ENCODE measurements at places on chromosomes 16 and 17. TPM values are rescaled to one million over a fixed set of nuclear protein-coding genes. Genes with fewer than 3 reads are reported as not detected.

DNA sequence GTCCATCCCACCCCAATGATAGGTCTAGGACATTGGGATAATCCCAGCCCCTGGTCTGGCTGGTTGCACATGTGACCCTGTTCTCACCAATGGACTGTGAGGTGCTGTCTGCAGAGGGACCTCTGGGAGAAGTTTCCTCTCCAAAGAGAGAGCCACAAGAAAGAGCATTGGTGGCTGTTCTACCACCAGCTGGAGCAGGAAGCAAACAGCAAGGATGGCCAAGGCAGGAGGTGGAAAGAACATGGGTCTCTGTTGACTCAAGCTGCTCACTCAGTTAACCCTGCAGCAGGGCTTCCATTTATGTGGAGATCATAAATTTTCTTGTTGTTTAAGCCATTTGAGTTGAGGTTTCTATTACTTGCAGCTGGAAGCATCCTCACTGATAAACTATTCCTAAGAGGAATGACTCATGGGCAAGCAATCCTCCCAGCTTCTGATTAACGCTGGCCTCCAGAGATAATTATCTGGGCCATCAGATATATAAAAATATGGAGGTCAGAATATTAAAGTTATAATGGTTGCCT is 52.6 kb downstream of the CYB5B start:
- DNase-seq, result no peak

- DNase-seq, result no peak
Observed at GRCh38 chr16:13554005-13554404, 365.9 kb upstream of the ERCC4 start.

GRCh38 chr16:67654403-67654911 is 5.6 kb downstream of the ACD start:
- no peak for DNase-seq

DNA sequence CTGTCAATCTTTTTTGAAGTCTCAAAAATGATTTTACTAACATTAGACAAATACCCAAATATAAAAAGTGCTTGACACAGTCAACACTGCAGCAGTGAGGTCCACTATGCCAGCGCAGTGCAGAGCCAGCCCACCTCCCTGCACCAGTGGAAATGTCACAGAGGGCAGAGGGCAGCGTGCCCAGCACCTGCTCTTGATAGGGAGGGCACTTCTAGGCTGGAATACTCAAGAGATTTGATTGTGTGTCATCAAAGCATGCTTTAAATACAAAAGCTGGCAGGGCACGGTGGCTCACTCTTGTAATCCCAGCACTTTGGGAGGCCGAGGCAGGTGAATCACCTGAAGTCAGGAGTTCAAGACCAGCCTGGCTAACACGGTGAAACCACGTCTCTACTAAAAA is 136.0 kb downstream of the ANKRD11 start:
- no peak for DNase-seq

DNA sequence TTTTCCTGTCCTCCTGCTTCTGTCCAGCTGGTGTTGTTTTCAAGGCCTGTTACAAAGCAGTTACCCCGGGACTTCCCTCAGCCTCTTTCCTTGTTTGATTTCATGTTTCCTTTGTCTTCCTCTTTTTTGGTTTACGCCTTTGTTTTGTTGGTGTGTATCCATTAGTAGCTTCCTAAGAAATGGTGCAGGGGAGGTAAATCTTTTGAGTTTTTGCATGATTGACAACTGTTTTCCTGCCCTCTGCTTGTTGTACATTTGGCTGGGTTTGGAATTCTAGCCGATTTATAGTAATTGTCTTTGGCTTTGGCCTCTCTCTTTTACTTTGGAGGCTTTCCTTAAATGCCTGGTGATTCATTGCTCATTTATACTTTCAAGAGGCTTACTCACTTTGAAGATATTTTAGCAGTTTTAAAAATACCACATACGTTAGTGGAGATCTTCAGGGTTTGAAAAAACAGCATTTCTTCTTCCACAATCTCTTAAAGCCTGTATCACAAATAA is 32.8 kb downstream of the DNAH2 start:
- DNase-seq, result no peak

GRCh38 chr17:41407226-41407625 is 9.8 kb upstream of the KRT31 start:
- no peak for DNase-seq

DNA sequence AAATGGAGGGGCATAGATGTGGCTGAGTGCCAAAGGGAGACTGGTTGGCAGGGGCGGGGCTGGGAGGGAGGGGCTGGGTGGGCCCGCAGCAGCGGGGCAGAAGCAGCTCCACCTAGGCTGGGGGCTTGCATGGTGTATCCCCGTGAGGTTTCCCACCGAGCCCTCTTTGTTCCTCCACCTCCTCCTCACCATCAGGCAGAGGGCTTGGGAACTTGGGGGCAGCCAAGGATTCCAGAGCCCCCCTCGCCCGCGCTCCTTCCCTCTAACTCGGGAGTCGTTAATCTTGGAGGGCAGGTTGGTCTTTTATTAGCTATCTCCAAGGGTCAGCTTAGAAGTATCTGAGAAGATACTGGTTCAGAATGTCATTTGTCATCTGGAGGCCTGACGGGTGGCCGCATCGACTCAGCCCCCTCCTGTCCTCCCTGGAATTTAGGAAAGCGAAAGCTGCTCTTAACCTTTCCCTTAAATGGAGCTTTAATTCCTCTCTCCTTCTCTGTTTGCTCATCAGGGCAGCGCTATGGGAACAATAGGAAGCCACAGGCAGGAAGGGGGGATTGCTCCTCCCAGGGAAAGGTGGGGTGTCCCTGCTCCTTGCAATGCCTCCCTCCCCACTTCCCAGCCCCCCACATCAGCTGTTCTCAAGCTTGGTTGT is 274.3 kb upstream of the XYLT1 start:
- no peak for DNase-seq

DNA sequence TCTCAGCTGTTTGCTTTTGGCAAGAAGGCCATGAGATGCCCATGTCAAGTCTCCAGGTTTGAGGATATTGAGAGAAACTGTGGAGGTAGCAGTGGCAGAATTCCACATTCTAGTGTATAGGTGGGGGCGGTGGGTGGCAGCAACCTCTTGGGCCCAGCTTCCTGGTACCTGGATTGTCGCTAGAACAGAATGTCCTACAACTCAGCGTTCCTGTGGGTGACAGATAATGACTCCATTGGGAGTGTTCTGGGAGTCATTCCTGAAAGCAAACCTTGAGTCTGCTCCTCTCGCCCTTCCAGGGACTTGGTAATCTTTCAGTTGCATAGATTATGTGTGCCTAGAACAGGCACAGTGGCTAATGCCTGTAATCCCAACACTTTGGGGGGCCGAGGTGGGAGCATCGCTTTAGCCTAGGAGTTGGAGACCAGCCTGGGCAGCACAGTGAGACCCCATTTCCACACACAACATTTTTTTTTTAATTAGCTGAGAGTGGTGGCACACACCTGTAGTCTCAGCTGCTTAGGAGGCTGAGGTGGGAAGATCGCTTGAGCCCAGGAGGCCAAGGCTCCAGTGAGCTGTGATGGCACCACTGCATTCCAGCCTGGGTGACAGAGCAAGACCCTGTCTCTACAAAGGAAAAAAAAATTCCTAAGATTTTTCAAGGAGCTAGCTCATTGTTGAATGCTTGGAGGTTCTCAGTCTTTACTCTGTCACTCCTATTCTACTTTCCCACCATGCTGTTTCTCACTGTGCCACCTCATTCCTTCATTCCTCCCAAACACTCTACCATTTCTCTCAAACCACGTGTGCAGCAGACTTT is 37.9 kb upstream of the METTL16 start:
- DNase-seq, result no peak

- no peak for DNase-seq
Observed at GRCh38 chr17:34275881-34276280, 5.9 kb downstream of the CCL7 start.

GRCh38 chr17:16886655-16887322 is 85.1 kb downstream of the TNFRSF13B start:
- no peak for DNase-seq

- no peak for DNase-seq
Observed at GRCh38 chr16:1101133-1101532, 5.1 kb upstream of the C1QTNF8 start.

GRCh38 chr16:17377360-17378324 is 93.1 kb downstream of the XYLT1 start:
- DNase-seq, result peak; percentile 88

DNA sequence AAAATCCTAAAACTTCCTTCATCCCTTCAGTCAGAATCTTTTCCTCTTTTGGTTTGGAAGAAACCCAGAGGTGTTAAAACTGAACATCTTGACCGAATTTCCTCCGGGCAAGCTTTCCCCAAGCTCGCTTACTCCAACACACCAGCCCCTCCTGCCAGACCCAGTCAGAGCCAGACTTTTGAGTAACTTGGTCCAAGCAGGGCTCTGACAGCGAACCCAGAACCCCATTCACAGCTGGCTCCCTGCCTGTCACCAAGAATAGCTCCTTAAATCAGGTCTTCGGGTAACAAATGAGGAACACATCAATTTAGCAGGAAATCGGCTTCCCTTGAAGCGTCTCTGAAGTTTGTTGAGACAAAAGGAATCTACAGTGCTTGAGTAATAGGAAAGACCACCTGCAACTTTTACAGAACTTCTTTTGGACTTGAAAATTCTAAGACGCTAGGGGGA is 27.3 kb downstream of the GAS7 start:
- DNase-seq, result peak; percentile 11

DNA sequence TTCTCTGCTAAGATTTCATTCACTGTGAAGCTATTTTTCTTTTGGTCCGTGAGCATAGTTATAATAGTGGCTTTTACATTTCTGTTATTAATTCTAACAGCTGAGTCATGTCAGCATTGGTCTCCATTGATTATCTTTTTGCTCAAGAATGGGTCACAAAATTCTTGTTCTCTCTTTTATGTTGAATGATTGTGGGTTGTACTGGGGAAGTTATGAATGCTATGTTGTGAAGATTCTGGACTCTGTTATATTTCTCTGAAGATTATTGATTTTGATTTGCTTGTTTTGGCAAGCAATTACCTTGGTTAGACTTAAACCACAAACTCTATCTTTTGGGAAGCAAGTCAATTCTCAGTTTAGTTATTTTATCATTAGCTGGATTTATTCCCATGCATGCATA is 98.8 kb downstream of the IRX5 start:
- DNase-seq, result no peak

DNA sequence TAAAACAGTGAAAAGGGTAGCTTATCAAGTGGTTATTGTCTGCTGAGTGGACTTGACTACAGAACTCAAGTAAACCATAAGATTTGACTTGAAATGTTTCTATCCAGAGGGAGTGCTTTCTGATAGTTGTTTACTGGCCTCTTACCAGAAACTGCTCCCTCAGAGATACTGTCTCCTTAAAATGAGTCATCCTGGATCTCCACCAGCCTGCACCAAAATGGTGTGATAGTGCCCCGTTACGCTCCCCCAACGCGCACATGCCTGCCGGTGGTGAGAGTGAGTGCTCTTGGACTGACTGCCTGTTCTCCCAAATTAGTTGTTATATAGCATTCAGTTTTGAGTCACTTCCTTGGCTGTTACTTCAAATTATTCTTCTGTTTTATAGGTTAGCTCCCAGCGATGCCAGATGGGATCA is 22.9 kb downstream of the PRCD start:
- no peak for DNase-seq

- no peak for DNase-seq
Observed at GRCh38 chr17:77872199-77872598, 86.3 kb upstream of the TNRC6C start.

PVALEF gene
- not detected for polyA plus RNA-seq

DHX58 gene
- polyA plus RNA-seq, result 9.4 TPM

EIF3CL gene
- polyA plus RNA-seq, result 25.5 TPM

LRRC37A2 gene
- 7.8 TPM for polyA plus RNA-seq

VEZF1 gene
- 50.9 TPM for polyA plus RNA-seq

NUP85 gene
- 11.7 TPM for polyA plus RNA-seq

GRIN2A gene
- polyA plus RNA-seq, result not detected

TUBG2 gene
- 2.1 TPM for polyA plus RNA-seq

Measured in naive B cell (primary cell).